ENCODE measurements at places on chromosomes 3 and 15. TPM values are rescaled to one million over a fixed set of nuclear protein-coding genes. Genes with fewer than 3 reads are reported as not detected.

PLA2G4E gene
- not detected for total RNA-seq

IREB2 gene
- 57.6 TPM for total RNA-seq

CAPN3 gene
- 1.8 TPM for total RNA-seq

SLC25A36 gene
- total RNA-seq = 81.2 TPM

TF gene
- 10.4 TPM for total RNA-seq

KNG1 gene
- 0.25 TPM for total RNA-seq

ATP1B3 gene
- 147 TPM for total RNA-seq

NRG4 gene
- total RNA-seq = 1.0 TPM

CD96 gene
- total RNA-seq = 0.42 TPM

USP19 gene
- total RNA-seq = 92.8 TPM

SH3GL3 gene
- 1.3 TPM for total RNA-seq

DNA sequence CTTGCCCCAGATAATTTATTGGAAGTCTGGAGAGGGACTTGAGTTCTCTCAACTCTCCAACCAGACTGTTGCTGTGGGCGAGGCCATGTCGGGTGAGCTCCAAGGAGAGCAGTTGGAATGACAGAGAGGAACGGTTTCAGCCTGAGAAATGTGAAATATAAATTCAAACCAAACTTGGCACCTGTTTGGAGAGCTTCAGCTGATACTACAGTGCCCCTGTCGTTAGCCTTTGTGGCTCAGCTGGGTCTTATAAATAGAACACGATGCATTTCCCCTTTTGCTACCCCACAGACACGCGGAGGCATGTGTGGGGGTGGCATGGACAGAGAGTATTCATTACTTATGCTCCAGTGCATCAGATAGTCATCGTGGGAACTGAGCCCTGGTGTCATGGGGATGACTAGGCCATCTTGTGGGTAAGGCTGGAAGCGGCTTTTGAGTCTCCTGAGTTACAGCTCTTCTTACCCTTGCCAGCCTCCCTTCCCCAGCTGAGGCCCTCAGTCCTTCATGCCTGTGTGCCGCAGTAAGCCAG, 15.6 kb downstream of the SMAD3 start:
- peaks cover 59% of the 10 kb centered on the region for H3K36me3 ChIP-seq
- no peaks in the 10 kb centered on the region for H3K27me3 ChIP-seq
- H3K4me3 ChIP-seq = no peak overlapping the region
- H3K4me1 ChIP-seq = peaks cover 74% of the 10 kb centered on the region
- peak overlapping the region; percentile 48 for H3K27ac ChIP-seq

- no peaks in the 10 kb centered on the region for H3K27me3 ChIP-seq
- no peak overlapping the region for H3K4me3 ChIP-seq
These were observed 228.8 kb downstream of the NSUN3 start for GRCh38 chr3:94291686-94292085.

DNA sequence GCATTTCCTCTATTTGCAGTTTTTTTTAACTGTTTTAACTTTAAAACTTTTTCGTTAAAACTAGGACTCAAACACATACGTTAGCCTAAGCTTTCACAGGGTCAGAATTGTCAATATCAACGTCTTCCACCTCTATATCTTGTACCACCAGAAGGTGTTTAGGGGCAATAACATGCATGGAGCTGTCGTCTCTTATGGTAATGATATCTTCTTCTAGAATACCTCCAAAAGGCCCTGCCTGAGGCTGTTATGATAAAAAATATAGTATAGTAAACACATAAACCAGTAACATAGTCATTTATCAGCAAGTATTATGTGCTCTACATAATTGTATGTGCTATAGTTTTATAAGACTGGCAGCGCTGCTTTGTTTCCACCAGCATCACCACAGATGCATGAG, 76.3 kb upstream of the MLF1 start:
- H3K27ac ChIP-seq = no peak overlapping the region
- DNase-seq = no peak
- H3K4me3 ChIP-seq = no peak overlapping the region
- no peaks in the 10 kb centered on the region for H3K27me3 ChIP-seq
- no peaks in the 10 kb centered on the region for H3K4me1 ChIP-seq

GRCh38 chr3:101973163-101973505, 123.8 kb downstream of the NFKBIZ start:
- no peak overlapping the region for H3K4me3 ChIP-seq
- H3K4me1 ChIP-seq = no peaks in the 10 kb centered on the region
- no peaks in the 10 kb centered on the region for H3K36me3 ChIP-seq
- H3K27ac ChIP-seq = no peak overlapping the region

GRCh38 chr3:195886181-195887141, 21.9 kb downstream of the TNK2 start:
- H3K4me1 ChIP-seq = no peaks in the 10 kb centered on the region
- H3K4me3 ChIP-seq = no peak overlapping the region
- no peaks in the 10 kb centered on the region for H3K36me3 ChIP-seq
- no peak for DNase-seq
- H3K27ac ChIP-seq = no peak overlapping the region
- H3K27me3 ChIP-seq = no peaks in the 10 kb centered on the region

- H3K4me1 ChIP-seq = peaks cover 7% of the 10 kb centered on the region
- DNase-seq = no peak
- peaks cover 3% of the 10 kb centered on the region for H3K27me3 ChIP-seq
- H3K36me3 ChIP-seq = no peaks in the 10 kb centered on the region
- no peak overlapping the region for H3K27ac ChIP-seq
These were observed 28.3 kb downstream of the CYP19A1 start for GRCh38 chr15:51310064-51310463.

GRCh38 chr3:150480877-150481276, 65.4 kb downstream of the SERP1 start:
- H3K27me3 ChIP-seq = no peaks in the 10 kb centered on the region
- no peak overlapping the region for H3K27ac ChIP-seq
- H3K4me1 ChIP-seq = no peaks in the 10 kb centered on the region
- no peaks in the 10 kb centered on the region for H3K36me3 ChIP-seq
- no peak overlapping the region for H3K4me3 ChIP-seq
- no peak for DNase-seq

- no peaks in the 10 kb centered on the region for H3K36me3 ChIP-seq
- H3K4me1 ChIP-seq = no peaks in the 10 kb centered on the region
- DNase-seq = no peak
- H3K27ac ChIP-seq = no peak overlapping the region
These were observed 318.0 kb downstream of the FGF12 start for GRCh38 chr3:192409201-192409837.

- no peak overlapping the region for H3K4me3 ChIP-seq
- no peak overlapping the region for H3K27ac ChIP-seq
- no peak for DNase-seq
- H3K4me1 ChIP-seq = no peaks in the 10 kb centered on the region
- no peaks in the 10 kb centered on the region for H3K27me3 ChIP-seq
These were observed 479 bp downstream of the LRRC2 start for GRCh38 chr3:46565607-46566039.

- no peak overlapping the region for H3K4me3 ChIP-seq
- no peaks in the 10 kb centered on the region for H3K27me3 ChIP-seq
- H3K36me3 ChIP-seq = no peaks in the 10 kb centered on the region
These were observed 122.4 kb downstream of the XXYLT1 start for GRCh38 chr3:195148549-195148948.

- no peaks in the 10 kb centered on the region for H3K36me3 ChIP-seq
- no peak overlapping the region for H3K4me3 ChIP-seq
- no peak for DNase-seq
- H3K27me3 ChIP-seq = no peaks in the 10 kb centered on the region
These were observed 399.8 kb downstream of the SHQ1 start for GRCh38 chr3:72448375-72448823.

GRCh38 chr3:65915477-65915876, 123.2 kb downstream of the MAGI1 start:
- no peaks in the 10 kb centered on the region for H3K27me3 ChIP-seq
- H3K27ac ChIP-seq = no peak overlapping the region
- peaks cover 12% of the 10 kb centered on the region for H3K4me1 ChIP-seq
- H3K4me3 ChIP-seq = no peak overlapping the region
- no peaks in the 10 kb centered on the region for H3K36me3 ChIP-seq
- DNase-seq = no peak

- H3K4me1 ChIP-seq = peaks cover 24% of the 10 kb centered on the region
- H3K36me3 ChIP-seq = no peaks in the 10 kb centered on the region
- H3K27me3 ChIP-seq = no peaks in the 10 kb centered on the region
- no peak overlapping the region for H3K4me3 ChIP-seq
These were observed 41.9 kb downstream of the NOX5 start for GRCh38 chr15:69056365-69056764.

GRCh38 chr15:75346796-75347221, at the start of gene NEIL1:
TSS of gene NEIL1 (plus strand) at chr15:75347039. CDS start at chr15:75348906, 1,867 bp downstream.
- H3K4me1 ChIP-seq = peaks cover 15% of the 10 kb centered on the region
- no peaks in the 10 kb centered on the region for H3K27me3 ChIP-seq
- peak within 1 kb of the TSS; percentile 87 for H3K4me3 ChIP-seq
- H3K36me3 ChIP-seq = no peaks in the 10 kb centered on the region
- peak within 1 kb of the TSS; percentile 85 for H3K27ac ChIP-seq
- DNase-seq = peak; percentile 59

- no peak for DNase-seq
- no peak overlapping the region for H3K27ac ChIP-seq
- H3K4me1 ChIP-seq = no peaks in the 10 kb centered on the region
- no peak overlapping the region for H3K4me3 ChIP-seq
- H3K27me3 ChIP-seq = no peaks in the 10 kb centered on the region
- H3K36me3 ChIP-seq = no peaks in the 10 kb centered on the region
These were observed 1.2 kb downstream of the PSTPIP1 start for GRCh38 chr15:76996076-76996525.
